ENCODE measurements at places on chromosomes 11 and 22. TPM values are rescaled to one million over a fixed set of nuclear protein-coding genes. Genes with fewer than 3 reads are reported as not detected.

DNA sequence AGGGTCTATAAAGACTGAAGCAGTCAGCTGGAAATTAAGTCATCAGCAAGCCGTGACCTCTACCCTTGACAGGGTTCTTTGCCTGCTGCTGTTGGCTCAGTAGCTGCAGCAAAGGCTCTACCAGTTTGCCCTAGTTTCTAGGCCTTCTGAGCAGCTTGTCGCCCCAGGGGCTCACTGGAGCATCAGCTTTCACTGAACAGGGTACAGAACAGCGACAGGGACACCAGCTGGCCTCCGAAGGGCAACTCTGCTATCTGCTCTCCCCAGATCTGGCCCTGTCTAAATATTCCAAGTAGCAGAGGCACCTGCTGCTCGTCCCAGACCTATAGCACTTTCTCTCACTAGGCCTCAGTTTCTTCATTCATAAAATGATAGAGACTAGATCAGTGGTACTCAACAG is 42.4 kb downstream of the SMCO4 start:
- no peak overlapping the region for H3K27ac ChIP-seq
- peaks cover 4% of the 10 kb centered on the region for H3K36me3 ChIP-seq
- no peak overlapping the region for H3K4me3 ChIP-seq
- DNase-seq = no peak
- no peaks in the 10 kb centered on the region for H3K27me3 ChIP-seq

DNA sequence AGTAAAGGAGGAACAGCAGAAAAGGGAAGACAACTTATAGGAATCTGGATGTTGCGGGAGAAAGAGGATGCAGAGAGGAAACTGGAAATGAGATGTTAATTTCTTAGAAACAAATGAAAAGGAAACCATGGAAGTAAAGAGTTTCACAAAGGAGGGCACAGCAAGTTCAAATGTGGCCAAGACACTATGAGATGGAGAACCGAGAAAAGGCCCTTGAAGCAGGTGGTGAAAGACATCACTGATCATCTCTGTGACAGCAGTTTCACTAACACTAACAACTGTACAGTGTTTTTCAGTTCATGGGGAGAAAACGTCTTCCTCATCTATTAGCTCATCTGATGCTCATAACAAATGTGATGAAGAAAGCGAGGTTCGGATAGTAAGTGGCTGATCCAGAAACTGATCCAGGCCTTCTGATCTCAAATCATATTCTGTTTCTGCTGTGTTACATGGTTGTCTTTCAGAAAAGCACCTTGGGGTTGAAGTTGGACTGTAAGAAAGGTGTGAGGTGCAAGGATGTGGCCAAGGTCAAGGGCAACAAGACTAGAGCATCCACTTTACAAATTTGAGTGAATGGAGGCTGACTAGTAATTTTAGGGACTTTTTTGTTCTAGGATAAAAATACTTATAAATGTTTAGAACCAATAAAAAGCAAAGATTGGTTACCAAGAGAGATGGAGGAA is 492.1 kb upstream of the CADM1 start:
- H3K36me3 ChIP-seq = no peaks in the 10 kb centered on the region
- no peak for DNase-seq
- no peaks in the 10 kb centered on the region for H3K4me1 ChIP-seq
- H3K27me3 ChIP-seq = no peaks in the 10 kb centered on the region
- H3K27ac ChIP-seq = no peak overlapping the region

DNA sequence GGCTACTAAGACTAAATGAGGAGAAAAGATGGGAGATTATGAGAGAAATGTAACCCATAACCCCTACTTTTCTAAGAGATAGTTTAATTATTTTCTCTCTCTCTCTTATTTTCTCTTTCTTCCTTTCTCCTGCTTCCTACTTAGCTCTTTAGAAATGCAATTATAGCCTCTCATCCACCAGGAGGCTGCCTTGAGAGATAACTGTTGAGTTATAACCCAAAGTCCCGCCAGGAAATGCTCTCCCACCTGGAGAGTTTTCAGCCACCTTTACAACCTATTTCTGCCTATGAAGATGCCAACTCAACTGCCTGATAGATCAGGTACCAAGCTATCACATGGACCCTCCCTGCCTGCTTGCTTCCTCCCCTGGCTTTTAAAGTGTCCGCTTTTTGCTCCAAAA is 34.0 kb upstream of the TMEM123 start:
- DNase-seq = no peak
- no peak overlapping the region for H3K27ac ChIP-seq
- no peaks in the 10 kb centered on the region for H3K36me3 ChIP-seq
- no peaks in the 10 kb centered on the region for H3K4me1 ChIP-seq
- no peaks in the 10 kb centered on the region for H3K27me3 ChIP-seq
- no peak overlapping the region for H3K4me3 ChIP-seq

- H3K27me3 ChIP-seq = no peaks in the 10 kb centered on the region
- DNase-seq = peak; percentile 87
- H3K4me3 ChIP-seq = peak within 1 kb of the TSS; percentile 92
- H3K4me1 ChIP-seq = peaks cover 16% of the 10 kb centered on the region
- H3K27ac ChIP-seq = peak within 1 kb of the TSS; percentile 97
- no peaks in the 10 kb centered on the region for H3K36me3 ChIP-seq
Observed at GRCh38 chr11:6473451-6474412, at the start of gene TRIM3. Gene TRIM3, minus strand, starts transcription at chr11:6473941. Its CDS starts 8,246 bp downstream, at chr11:6465695.

GRCh38 chr11:47325271-47326041 is 27.0 kb downstream of the MYBPC3 start:
- no peak overlapping the region for H3K27ac ChIP-seq
- H3K27me3 ChIP-seq = no peaks in the 10 kb centered on the region
- no peak for DNase-seq
- no peaks in the 10 kb centered on the region for H3K4me1 ChIP-seq
- H3K36me3 ChIP-seq = peaks cover 11% of the 10 kb centered on the region

DNA sequence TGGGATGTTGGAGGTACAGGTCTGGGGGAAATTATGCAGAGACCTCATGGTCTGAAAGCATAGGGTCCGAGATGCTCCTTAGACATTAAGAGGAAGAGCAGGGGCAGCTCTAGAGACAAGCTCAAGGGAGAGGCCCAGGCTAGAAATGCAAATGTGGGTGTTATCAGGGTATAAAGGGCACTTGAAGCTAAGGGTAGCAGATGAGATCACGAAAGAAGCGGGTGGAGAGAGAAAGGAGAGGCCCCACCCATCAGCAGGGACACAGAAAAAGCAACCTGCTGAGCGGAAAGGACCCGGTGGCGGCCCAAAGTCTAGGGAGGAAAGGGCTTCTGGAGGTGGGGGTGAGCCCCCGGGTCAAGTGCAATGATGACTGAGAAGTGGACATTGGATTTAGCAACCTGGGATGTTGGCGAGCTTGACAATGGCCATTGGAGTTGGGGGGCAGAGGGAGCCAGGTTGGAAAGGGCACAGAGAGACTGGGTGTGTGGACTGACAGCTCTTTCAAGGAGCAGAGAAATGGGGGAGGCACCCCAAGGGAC is 8.9 kb downstream of the TMPRSS6 start:
- peaks cover 55% of the 10 kb centered on the region for H3K27me3 ChIP-seq
- no peaks in the 10 kb centered on the region for H3K4me1 ChIP-seq
- H3K4me3 ChIP-seq = no peak overlapping the region
- no peaks in the 10 kb centered on the region for H3K36me3 ChIP-seq

GRCh38 chr22:48627203-48627602 is 1200.5 kb downstream of the BRD1 start:
- no peak for DNase-seq
- no peaks in the 10 kb centered on the region for H3K36me3 ChIP-seq
- H3K27me3 ChIP-seq = no peaks in the 10 kb centered on the region
- H3K4me3 ChIP-seq = no peak overlapping the region
- peak overlapping the region; percentile 86 for H3K27ac ChIP-seq
- H3K4me1 ChIP-seq = peaks cover 10% of the 10 kb centered on the region

DNA sequence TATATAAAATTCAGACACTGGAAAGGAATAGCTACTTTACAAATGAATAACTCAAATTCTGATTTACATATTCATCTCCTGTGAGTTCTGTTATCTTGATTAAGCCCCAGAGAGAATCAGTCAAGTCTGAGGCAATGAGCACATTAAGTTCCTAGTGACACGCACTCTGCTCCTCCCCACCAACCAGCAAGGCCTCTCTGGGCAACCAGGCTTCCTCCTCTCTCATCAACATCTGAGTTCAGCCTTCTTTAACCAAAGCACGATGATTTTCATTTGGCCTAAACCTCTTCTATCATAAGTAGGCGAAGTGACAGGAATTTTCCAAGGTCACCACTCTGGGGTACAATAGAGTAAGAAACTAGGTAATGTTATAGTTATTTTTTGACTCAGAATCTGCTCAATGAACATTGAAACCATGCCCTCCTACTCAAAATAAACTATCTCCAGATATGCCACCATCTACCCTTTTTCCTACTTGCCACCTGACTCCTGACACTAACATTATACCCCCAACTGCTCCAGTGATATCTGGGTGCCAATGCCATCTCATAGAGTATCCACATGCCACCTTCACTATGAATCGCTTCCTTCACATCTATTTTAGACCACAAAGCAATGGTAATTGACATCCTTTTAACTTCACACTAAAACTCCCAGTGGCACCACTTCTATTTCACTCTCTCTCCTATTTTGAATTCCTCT is 114.8 kb downstream of the FAM76B start:
- peaks cover 2% of the 10 kb centered on the region for H3K4me1 ChIP-seq
- H3K36me3 ChIP-seq = no peaks in the 10 kb centered on the region
- H3K27me3 ChIP-seq = no peaks in the 10 kb centered on the region
- no peak overlapping the region for H3K4me3 ChIP-seq
- peak overlapping the region; percentile 32 for H3K27ac ChIP-seq

GRCh38 chr11:29352273-29352795 is 664.5 kb downstream of the KCNA4 start:
- no peak overlapping the region for H3K27ac ChIP-seq
- no peak for DNase-seq
- H3K4me1 ChIP-seq = no peaks in the 10 kb centered on the region
- no peak overlapping the region for H3K4me3 ChIP-seq
- no peaks in the 10 kb centered on the region for H3K36me3 ChIP-seq

DNA sequence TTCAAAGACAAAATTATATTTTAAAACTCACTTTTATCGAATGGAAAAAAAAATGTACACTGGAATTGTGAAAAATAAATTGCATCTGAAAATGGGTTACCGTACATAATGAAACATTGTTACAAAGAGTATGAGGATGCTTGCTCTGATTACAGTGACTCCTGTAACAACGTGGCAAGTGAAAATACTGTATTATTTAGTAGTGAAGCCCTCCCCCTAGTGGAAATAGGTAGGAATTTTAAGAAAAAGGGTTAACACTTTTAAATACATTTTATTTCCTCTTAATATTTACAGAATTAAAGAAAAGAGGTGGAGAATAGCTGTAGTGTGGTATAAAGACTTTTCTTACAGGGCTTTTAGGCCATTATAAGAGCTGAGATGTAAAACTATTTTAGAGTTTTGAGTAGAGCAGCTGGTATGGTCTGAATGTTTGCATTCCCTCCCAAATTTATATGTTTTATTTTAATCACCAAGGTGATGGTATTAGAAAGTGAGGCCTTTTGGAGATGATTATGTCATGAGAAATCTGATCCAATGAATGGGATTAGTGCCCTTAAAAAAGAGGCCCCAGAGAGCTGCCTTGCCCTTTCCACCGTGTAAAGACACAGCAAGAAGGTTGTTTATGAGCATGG is 25.2 kb downstream of the FAM76B start:
- no peak overlapping the region for H3K4me3 ChIP-seq
- no peak overlapping the region for H3K27ac ChIP-seq
- DNase-seq = no peak
- H3K4me1 ChIP-seq = no peaks in the 10 kb centered on the region
- no peaks in the 10 kb centered on the region for H3K27me3 ChIP-seq
- H3K36me3 ChIP-seq = no peaks in the 10 kb centered on the region

GRCh38 chr22:48605856-48606481 is 1221.7 kb downstream of the BRD1 start:
- DNase-seq = no peak
- no peaks in the 10 kb centered on the region for H3K36me3 ChIP-seq
- no peak overlapping the region for H3K4me3 ChIP-seq
- H3K27ac ChIP-seq = no peak overlapping the region

DNA sequence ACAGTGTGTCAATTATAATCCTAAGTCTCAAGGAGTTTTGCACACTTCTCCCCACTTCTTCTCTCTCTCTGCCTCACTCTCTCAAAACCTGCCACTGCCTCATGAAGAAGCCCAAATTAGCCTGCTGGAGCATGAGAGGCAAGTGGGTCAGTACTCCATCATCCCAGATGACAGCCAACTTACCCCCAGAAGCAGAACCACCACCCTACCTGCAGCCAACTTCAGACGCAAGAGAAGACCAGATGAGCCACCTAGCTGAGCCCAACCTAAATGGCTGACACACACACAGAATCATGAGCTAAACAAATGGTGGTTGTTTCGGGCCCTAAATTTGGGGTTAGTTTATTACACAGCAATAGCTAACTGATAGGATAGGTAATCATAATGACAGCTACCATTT is 61.2 kb downstream of the CD82 start:
- H3K4me1 ChIP-seq = peaks cover 31% of the 10 kb centered on the region
- no peak for DNase-seq
- no peaks in the 10 kb centered on the region for H3K36me3 ChIP-seq

DNA sequence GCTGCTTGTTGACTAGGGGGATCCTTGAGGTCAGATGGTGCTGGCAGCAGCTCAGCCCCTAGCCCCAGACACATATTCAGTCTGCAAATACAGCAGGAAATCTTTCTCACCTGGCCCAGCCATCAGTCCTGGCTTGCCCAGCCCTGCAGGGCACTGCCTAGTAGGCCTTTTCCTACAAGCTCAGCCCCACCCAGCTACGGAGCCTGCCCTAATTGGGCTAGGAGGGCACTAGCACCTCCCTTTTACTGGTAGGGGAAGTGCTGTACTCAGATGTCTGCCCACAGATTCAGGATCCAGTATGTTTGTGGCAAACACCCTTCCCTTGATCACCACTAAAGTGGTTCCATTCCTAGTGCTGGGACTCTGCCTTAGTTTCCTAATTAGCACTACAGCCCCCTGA is 257.1 kb upstream of the CADM1 start:
- peak overlapping the region; percentile 86 for H3K27ac ChIP-seq
- H3K4me3 ChIP-seq = no peak overlapping the region
- no peaks in the 10 kb centered on the region for H3K4me1 ChIP-seq
- H3K36me3 ChIP-seq = no peaks in the 10 kb centered on the region
- no peak for DNase-seq

DNA sequence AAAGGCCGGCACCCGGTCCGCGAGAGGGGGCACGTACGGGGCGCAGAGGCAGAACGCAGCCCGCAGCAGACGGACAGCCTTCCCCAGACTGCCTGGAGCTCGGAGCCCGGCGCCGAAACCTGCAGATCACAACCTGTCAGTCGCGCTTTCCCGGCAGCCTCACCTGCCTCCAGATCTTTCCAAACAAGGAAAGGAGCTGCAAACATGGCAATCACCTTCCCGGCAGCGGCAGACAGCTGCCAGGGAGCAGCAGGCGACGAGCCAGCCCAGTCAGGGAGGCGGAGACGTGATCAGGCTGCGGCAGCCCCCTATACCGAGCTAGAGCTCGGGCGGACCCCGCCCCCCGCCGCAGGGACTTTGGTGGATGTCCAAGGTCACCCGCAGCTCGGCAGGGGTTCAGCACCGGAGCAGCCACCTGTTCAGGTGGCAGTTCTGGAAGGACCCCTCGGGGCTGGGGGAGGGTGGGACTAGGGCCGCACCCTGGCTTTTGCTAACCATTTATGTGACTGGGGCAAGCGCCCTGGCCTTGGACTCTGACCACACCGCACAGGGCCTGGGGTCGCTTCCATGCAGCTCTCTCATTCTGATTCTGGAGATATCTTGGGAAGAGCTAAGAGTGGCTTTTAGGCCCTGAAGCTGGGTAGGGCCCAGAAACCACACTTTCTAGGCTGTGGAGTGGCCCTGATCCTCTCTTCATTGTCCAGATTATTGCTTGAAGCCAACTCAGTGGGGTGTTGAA is 143.8 kb downstream of the NECTIN1 start:
- H3K4me1 ChIP-seq = peaks cover 14% of the 10 kb centered on the region
- no peaks in the 10 kb centered on the region for H3K27me3 ChIP-seq
- no peak overlapping the region for H3K27ac ChIP-seq
- no peak for DNase-seq

Gene TMEM25
- 12.6 TPM for total RNA-seq

Gene GLYAT
- total RNA-seq = 0.66 TPM

Gene BACE1
- 35.1 TPM for total RNA-seq

Gene DEUP1
- total RNA-seq = not detected

Gene ATP5MG
- total RNA-seq = 22.4 TPM

Gene SCGB1C1
- total RNA-seq = not detected

Gene GRAP2
- 4.3 TPM for total RNA-seq
